ENCODE measurements at places on chromosomes 2 and 18.

DNA sequence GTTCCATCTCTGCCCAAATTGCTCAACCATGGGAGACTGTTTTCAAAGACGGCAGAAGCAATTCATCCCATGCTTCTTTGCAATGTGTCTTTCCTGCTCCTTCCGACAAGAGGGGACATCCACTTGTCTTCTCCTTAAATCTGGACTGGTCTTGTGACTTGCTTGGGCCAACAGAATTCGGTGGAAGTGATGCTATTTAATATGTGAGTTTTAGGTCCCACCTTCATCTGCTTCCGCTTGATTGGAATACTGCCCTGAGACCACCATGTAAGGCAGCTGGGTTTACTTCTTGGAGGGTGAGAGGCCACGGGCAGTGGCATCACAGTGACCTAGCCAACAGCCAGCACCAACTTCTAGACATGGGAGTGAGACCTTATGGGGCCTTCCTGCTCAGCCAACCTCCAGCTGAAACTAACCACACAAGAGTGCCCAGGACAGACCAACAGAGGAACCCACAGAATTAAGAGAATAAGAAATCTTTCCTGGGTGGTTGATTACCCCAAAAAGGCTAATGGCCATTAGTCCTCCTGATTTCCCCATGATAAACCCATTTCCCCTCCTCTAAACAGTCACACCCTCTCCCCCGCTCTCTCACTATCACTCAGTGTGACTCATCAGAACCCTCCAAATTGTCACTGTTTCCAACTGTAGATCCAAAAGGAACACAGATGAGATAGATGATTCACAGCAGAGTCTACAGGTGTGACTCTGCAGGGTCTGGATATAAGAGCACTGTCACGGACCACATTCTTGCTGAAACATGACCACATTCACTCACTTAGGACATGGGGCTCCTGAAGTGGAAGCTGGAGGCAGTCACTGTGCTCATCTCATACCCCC, 16.2 kb upstream of the RHOB start:
- no peak for DNase-seq

- DNase-seq = no peak
Observed at GRCh38 chr2:45726188-45726587, 74.7 kb downstream of the PRKCE start.

GRCh38 chr18:55501579-55501978, 86.4 kb downstream of the TCF4 start:
- DNase-seq = no peak

GRCh38 chr2:235330775-235331451, 162.9 kb upstream of the AGAP1 start:
- DNase-seq = no peak

GRCh38 chr2:164515030-164515429, 106.3 kb downstream of the GRB14 start:
- no peak for DNase-seq

- no peak for DNase-seq
Observed at GRCh38 chr2:151091583-151091982, 170.1 kb downstream of the RBM43 start.

- no peak for DNase-seq
Observed at GRCh38 chr2:10753876-10754275, 32.4 kb downstream of the ATP6V1C2 start.

DNA sequence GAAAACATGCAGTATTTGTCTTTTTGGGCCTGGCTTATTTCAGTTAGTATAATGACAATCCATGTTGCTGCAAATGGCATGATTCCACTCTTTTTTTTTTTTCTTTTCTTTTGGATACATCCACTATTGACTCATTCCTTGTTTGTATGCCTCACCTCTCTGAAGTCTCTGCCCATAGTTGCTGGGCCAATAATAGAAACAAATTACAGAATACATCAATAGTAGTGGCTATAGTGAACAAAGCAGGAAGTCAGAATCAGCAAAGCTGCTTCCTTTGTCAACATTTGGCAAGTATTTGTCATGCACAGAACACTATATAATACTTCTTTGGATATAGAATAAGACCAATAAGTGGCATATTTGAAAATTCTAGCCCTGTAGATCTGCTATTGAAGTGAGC, 609.7 kb downstream of the STK39 start:
- no peak for DNase-seq

GRCh38 chr2:168685600-168686451, 116.6 kb upstream of the NOSTRIN start:
- no peak for DNase-seq

DNA sequence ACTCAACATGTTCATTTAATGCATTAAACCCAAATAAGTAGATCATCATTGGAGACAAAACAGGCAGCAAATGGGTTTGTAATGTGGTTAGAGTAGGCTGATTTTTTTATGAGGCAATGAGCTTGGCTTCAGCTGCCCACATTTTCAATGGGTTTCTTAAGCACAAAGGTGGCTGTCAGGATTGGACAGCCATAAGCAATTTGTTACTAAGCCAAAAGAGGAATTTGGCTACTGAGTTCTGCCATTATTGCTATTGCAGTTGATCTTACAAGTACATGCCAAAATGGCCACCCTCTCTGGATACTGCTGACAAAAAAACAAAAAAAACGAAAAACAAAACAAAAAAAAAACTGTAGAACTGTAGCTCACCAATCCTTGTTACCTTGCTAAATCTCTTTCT, 1348.0 kb upstream of the PIK3C3 start:
- no peak for DNase-seq

GRCh38 chr18:26409091-26409490, 139.3 kb downstream of the KCTD1 start:
- no peak for DNase-seq

- DNase-seq = no peak
Observed at GRCh38 chr2:190670182-190670946, 21.5 kb downstream of the NAB1 start.

- DNase-seq = no peak
Observed at GRCh38 chr2:103805746-103806145, 1043.9 kb downstream of the TMEM182 start.
